GM06990 (cell line): ENCODE measurements at places on chromosomes 12 and 14.
A peak's percentile ranks its signal among the peaks of the same experiment; 100 is the strongest.

DNA sequence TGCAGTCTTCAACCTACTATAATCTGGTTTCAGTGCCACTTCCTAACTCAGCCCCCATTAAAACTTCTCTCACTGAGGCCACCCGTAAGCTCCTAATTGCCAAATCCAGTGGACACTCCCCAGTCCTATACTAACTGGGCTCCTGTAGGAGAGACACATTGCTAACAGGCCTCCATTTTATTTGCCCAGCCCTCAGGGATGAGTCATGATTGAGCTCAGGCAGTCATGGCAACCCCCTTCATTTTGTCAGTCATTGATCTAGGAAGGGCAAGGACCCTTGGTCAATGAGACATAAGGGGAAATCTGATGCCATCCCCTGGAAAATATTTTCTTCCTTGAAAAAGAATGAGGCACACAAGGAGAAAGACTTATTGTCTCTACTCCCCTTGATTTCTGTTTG lies 70.1 kb upstream of the HIF1A start:
- DNase-seq = no peak

GRCh38 chr12:105820429-105821125 lies 318.2 kb downstream of the NUAK1 start:
- DNase-seq = no peak

DNA sequence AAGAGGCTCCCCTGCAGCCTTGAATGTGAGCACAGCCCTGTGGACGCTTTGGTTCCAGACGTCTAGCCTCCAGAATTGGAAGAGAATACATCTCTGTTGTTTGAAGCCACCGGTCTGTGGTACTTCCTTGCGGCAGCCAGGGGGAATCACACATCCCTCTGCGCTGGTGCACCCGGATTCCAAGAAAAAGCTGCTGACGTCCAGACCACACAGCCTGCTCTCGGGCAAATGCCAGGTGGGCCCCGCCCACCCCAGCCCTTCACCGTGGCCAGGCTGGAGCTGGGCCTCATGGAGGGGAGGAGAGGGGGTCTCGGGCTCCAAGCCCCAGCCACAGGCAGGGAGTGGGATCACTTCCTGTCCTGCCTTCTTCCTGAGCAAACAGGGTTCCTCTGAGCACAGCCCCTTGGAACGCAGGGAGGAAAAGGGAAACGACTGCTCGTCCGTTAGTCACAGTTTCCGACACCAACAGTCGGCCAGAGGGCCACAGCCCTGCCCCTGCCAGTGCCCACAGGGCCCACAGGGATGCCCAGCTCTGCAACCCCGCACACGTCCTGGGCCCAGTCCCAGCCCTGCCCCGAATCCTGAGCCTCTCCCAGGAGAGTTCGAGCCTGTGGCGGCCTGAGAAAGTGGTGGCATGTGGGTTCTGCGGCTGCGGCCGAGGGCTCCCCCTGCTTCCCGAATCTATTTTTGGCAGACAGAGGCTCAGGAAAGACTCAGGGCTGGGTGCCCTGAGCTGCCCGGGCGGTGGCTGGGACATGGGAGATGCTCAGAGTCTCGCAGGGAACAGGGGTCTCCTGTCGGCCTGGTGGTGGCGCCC lies 85.3 kb downstream of the RFLNA start:
- DNase-seq = no peak

DNA sequence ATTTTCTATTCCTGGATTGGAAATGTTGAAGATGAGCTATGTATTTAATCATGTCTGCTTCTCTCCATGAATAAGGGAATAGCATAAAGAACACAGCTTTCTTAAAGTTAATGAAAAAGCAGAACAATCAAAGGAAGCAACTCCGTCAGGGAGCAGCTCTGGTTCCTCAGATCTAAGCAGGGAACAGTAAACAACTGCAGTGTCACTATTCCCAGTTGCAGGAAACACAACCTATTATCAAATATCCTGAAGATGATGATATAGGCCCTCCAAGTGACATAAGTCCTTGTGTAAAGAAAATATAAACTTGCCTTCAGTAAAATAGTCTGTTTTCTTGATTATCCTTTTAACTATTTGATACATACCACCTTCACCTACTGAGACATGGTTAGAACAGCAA lies 228.1 kb downstream of the KCNC2 start:
- DNase-seq = no peak

DNA sequence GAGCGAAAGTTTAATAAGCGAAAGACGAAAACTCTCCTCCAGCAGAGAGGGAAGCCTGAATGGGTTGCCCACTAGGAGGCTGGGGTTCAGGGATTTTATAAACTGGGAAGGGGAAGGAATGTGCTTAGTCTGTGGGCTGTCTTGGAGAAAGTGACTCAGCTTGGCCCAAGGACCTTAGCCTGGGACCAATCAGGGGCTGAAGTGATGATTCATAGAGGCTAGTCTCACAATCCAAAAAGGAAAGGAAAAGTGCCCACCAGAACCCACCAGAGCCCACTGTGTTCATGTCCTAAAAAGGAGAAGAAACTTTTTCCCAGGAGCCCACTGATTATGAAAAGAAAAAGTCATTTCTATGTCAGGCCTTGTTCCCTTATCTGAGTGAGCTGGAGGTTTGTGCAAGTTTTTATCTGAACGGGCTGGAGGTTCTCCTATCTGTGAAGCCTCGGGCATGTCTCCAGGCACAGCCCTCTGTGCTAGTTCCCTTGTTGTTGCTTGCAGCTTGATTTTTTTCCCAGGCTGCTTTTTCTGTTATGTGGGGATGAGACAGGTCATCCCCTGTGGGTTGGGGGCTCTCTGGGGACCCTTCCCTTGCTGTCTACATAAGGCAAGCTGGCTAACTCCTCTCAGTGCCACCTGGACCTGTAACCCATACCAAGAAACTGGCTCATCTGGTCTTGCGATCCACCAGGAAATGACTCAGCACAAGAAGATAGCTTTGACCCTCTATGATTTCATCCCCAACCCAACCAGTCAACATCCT lies 8.3 kb upstream of the GOLGA5 start:
- DNase-seq = no peak

- DNase-seq = no peak
Observed at GRCh38 chr12:119949145-119949544, 39.9 kb upstream of the BICDL1 start.

DNA sequence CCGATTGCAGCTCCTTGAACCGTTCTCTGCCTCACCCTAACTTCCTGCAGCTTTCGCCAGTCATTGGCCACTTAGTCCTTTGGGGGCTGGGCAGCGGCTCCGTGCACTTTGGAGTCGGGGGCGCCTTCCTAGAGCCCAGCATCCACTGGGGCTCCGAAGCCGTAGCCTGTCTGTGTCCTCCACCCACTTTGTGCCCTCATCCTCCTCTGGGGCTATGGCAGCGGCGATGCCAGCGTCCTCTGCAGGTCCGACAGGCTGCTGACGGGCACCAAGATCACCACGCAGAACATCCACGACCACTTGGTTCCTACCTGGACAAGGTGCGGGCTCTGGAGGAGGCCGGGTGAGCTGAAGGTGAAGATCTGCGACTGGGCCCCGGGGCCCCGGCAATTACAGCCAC lies 11.8 kb upstream of the A2M start:
- DNase-seq = no peak

GRCh38 chr14:41642367-41642766 lies 35.7 kb downstream of the LRFN5 start:
- DNase-seq = no peak

DNA sequence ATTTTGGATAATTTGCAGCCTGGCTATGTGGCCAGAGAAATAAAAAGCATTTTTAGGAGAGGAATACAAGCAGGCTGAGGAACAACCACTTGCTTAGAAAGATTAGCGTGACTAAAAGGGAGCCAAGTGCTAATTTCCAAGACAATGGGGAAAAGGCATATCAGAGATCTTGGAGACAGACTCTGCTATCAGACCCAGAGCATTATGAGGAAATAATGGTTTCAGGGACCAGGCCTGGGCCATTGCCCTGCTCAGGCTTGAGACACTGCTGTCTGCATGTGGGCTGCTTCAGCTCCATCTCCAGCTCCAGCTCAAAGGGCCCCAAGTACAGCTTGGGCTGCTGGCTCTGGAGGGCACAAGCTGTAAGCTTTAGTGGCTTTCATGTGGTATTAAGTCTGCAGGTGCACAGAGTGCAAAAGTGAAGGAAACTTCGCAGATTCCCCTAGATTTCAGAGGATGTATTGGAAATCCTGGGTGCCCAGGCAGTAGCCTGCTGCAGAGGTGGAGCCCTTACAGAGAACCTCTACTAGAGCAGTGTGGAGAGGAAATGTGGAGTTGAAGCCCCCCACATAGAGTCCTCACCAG lies 449.2 kb downstream of the ZFP36L1 start:
- DNase-seq = no peak

DNA sequence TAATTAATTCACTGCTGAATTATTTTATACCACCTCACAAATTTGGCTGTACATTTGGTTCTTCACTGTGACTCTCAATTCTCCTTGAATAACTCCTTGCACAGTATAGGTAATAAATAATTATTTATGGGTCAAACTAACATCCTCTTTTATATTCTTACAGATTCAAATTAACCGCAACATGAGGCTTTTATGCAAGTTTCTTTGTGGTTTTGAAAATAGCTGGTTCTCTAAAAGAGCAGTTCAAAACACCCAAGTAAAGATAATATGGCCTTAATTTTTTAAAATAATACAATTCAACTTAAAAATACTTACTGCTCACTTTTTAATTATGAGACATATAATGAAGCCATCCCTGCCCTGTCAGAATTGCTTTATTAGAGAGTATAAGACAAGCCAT lies 12.9 kb upstream of the TRIM9 start:
- no peak for DNase-seq

GRCh38 chr14:77804592-77804991 lies 4.7 kb downstream of the ADCK1 start:
- no peak for DNase-seq

DNA sequence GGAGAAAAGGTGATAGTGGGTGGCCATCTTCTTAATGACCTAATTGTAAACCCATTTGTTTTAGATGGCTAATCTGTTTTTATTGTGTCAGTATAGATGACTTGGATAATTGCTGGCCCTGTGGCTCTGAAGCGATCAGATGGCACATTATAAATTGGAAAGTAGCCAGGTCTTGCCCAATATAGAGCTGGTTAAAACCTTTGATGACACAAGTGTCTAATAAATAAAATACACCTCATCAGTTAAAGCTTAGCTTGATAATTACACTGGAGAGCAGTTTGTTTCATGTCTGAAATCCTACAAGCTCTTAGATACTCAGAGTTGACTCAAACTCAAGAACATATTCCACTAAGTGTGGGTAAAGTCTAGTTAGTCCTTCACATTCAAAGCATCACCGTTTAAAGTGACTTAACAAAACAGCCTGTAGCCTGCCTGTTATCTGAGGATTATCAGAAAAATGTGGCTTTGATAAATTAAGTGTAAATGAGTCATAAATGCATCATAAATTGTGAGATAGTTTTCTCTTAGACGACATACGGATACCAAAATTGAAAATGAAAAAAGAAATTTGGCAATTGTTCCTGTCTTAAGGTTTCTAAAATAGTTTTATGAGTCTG lies 280.9 kb downstream of the LRIG3 start:
- DNase-seq = no peak

- DNase-seq = no peak
Observed at GRCh38 chr12:101745481-101745880, 6.2 kb upstream of the SYCP3 start.

GRCh38 chr12:102061096-102061559 lies 663 bp downstream of the WASHC3 start:
- peak; percentile 44 for DNase-seq

DNA sequence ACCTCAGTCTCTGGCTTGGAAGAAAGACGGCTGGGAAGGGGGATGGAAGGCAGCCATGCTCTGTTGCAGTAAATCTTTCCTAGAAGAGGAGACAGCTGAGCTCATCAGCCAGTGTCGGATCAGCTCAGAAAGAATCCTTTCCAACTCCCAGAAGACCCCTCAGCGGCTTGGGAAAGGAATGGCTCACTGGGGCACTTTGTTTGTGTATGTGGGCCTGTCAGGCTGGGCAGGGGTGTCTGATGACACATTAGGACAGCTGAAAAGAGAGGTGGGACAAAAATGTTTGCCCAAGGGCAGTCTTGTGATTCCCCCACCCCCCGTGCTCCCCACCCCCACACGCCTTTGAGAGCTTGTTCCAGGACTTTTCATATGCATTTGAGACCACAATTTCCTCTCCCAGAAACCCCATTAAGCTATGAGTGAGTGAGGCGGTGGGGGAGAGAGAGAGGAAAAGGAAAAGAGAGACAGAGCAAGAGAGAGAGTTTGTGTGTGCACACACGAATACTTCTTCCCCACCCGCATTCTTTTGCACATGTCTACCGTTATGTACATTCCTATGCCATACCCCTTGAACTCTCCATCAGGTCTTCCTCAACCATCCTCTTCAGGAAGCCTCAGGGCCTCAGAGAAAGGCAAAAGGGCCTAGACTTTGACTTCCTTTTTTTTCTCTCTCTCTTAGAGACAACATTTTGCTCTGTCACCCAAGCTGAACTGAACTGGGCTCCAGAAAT lies 198.9 kb downstream of the ZFP36L1 start:
- no peak for DNase-seq

GRCh38 chr12:48810903-48811431 lies 7.3 kb upstream of the CACNB3 start:
- DNase-seq = no peak

GRCh38 chr14:75453817-75454434 lies 26.1 kb downstream of the JDP2 start:
- peak; percentile 46 for DNase-seq

DNA sequence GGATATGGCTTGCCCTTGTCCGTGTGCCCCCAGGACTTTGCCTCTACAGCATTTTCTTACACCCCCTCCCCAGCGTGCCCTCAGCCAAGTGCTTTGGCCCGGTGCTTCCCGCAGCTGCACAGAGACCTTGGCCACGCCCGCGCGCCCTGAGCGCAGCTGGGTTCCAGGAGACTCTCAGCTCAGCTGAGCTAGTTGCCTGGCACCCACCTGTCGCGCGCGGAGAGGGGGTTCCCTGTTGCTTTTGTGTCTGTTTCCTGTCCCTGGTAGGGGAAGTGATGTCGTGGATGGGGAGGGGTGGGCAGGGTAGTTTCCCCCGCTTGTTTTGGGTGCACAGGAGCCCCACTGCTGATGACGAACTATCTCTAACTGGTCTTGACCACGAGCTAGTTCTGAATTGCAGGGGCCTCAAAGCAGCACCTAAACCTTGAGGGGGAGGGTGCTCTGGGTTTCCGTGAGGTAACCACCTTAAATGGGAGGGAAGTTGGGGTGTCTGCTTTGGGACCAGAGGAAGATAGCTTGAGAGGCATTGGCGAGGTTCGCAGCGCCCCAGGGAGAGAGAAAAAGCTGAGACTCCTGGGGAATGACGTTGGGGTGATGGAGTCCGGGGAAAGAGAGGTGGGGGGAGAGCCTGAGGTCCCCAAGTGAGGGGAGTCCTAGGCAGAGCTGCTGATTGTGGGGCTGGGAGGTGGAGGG lies 1.5 kb downstream of the DIO3 start:
- no peak for DNase-seq

- DNase-seq = no peak
Observed at GRCh38 chr12:116556964-116557698, 2.0 kb upstream of the MAP1LC3B2 start.
